Right atrium auricular region (tissue), 2 donors: ENCODE measurements at places on chromosomes 5 and 9. TPM values are rescaled to one million over a fixed set of nuclear protein-coding genes. Genes with fewer than 3 reads are reported as not detected.

VCAN gene
- total RNA-seq = 139 TPM

DNA sequence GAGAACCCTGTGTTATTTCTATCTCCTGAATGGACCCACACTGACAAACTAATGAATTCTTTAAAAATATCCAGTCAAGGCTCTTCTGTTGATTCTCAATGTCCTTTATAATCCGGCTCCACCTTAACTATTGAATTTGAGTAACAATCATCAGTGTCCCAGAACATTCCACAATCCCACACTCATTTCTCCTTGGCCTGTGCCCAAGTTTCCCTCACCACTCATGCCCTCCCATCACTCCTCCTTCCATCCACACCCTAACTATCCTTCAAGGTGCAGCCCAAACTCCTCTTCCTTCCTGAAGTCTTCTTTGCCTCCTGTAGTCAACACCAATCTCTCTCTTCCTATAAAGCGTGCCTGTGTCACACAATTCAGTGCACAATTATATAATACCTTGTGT, 106.1 kb downstream of the NUDT12 start:
- no peaks in the 10 kb centered on the region for H3K36me3 ChIP-seq
- DNase-seq = no peak
- H3K27me3 ChIP-seq = no peaks in the 10 kb centered on the region
- no peak overlapping the region for H3K4me3 ChIP-seq
- no peaks in the 10 kb centered on the region for H3K4me1 ChIP-seq
- no peak overlapping the region for H3K27ac ChIP-seq

DNA sequence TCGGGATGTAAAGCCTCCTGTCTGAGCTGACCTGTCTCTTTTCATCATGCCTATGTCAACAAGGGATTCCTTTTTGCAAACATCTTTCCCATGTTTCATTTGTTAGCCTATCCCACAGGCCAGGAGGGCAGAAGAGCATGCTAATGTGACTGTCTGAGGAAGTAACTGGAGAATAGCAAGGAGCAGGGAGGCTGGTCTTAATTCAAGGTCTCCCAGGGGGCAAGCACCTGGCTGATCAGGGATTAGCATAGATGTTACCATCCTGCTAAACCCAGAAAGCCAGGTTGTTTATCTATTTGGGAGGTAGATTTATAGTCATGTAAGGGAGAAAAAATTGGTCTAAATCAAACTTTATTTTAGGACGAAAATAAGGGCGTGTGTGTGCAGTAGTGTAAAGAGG, 36.7 kb upstream of the MAP1B start:
- no peak overlapping the region for H3K27ac ChIP-seq
- H3K4me3 ChIP-seq = no peak overlapping the region
- no peaks in the 10 kb centered on the region for H3K36me3 ChIP-seq

DIPK1B gene
- 45.7 TPM for total RNA-seq

- H3K27me3 ChIP-seq = no peaks in the 10 kb centered on the region
- peaks cover 63% of the 10 kb centered on the region for H3K36me3 ChIP-seq
- peaks cover 60% of the 10 kb centered on the region for H3K4me1 ChIP-seq
- H3K4me3 ChIP-seq = no peak overlapping the region
These were observed 16.9 kb downstream of the CLTA start for GRCh38 chr9:36207546-36208012.
